ENCODE measurements at places on chromosomes 13 and 19. TPM values are rescaled to one million over a fixed set of nuclear protein-coding genes. Genes with fewer than 3 reads are reported as not detected.

DNA sequence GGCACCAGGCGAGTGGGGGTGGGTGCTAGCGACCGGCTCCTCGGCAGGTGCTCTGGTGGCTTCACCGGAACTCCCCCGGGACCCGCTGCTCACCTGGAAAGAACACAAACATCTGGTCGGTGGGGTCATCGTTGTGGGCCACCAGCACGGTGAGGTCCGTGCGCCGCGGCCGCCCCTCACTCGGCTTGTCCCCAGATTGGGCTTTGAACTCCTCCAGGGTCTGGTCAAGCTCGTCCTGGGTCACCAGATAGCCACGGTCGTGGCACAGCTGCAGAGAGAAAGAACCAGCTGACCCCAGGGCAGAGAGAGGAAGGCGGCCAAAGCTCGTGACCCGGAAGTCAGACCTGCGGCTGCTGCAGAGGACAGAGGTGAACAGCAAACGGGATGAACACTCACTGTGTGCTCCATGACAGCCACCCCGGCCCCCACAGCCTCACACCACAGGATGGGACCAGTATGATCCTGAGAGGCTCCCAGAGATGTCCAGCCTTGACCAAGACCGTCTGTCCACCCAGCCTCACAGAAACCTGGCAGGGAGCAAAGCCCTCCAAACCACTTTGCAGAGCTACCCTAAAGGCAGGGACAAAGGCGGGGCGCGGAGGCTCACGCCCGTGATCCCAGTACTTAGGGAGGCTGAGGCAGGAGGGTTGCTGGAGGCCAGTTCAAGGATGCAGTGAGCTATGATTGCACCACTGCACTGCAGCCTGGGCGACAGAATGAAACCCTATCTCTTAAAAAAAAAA lies 1.2 kb downstream of the POLR2E start:
- no peak for DNase-seq

GRCh38 chr13:81021284-81021840 lies 680.4 kb upstream of the SPRY2 start:
- DNase-seq = no peak

Gene SHFL
- 30.2 TPM for polyA plus RNA-seq

DNA sequence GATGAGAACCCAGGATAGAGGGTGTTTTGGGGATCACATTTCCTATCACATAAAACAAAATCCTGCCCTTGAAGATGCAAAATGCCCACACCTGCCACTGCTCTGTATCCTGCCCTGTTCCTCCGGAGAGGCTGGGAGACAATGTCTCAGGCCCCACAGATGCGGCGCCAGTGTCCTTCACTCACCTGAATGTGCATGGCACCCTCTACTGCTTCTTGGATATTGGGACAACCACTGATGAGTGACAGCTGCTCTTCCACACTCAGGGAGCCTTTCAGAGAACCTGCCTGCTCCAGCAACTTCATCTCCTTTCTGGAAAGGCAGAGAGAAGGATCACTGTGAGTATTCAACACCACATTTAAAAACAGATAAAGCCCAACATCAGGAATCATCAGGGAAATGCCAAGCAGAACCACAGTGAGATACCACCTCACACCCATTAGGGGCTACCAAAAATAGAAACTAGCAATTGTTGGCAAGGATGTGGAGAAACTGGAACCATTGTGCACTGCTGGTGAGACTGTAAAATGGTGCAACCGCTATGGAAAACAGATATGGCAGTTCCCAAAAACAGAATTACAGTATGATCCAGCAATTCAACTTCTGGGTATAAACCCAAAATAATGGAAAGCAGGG lies 36.4 kb downstream of the CRYL1 start:
- DNase-seq = no peak

- DNase-seq = no peak
Observed at GRCh38 chr13:44368062-44368591, 5.5 kb upstream of the SERP2 start.

Gene FCER2
- polyA plus RNA-seq = 0.12 TPM

DNA sequence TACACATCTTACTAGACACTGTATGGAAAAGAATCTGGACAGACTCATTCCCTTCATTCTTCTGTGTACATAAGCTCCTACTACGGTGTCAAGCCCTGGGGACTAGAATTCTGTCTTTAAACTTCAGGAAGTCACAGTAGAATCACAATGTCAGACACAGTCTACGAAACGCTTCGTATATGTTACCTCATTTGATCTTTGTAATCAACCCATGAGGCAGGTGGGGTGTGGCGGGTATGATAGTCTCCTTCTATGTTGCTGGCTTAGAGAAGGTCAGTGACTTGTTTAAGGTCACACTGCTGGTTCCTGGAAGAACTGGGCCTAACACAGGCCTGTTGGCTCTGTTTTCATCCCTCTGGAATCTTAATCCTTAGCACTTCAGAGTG lies 32.2 kb upstream of the TPT1 start:
- DNase-seq = no peak
